Bronchial smooth muscle cell (primary cell): ENCODE measurements at places on chromosomes 3 and 15. TPM values are rescaled to one million over a fixed set of nuclear protein-coding genes. Genes with fewer than 3 reads are reported as not detected.

The STAG1 gene
- 40.7 and 41.0 TPM in 2 replicates for total RNA-seq

The AP2M1 gene
- total RNA-seq, result 624 and 646 TPM in 2 replicates

The RBP2 gene
- total RNA-seq, result not detected in 2 replicates

The CPLX3 gene
- total RNA-seq, result under 0.01 TPM in 1 of 2 replicates, not detected in the other

The SPATA12 gene
- under 0.01 TPM in 1 of 2 replicates, not detected in the other for total RNA-seq

The XCR1 gene
- under 0.01 TPM in 1 of 2 replicates, not detected in the other for total RNA-seq

The SRGAP3 gene
- 6.0 and 9.8 TPM in 2 replicates for total RNA-seq

The GLDN gene
- total RNA-seq, result 47.8 and 90.2 TPM in 2 replicates

The ISY1 gene
- total RNA-seq, result 38.0 and 40.4 TPM in 2 replicates

The PPM1M gene
- total RNA-seq, result 27.0 and 38.6 TPM in 2 replicates

The ASB14 gene
- total RNA-seq, result 0.17 TPM in 1 of 2 replicates, not detected in the other

The ANKRD34C gene
- total RNA-seq, result not detected in 2 replicates

The ANKRD63 gene
- total RNA-seq, result not detected in 2 replicates

The AHSG gene
- not detected in 2 replicates for total RNA-seq

The CYFIP1 gene
- 67.8 and 69.3 TPM in 2 replicates for total RNA-seq

The CLRN1 gene
- not detected in 2 replicates for total RNA-seq

The TMC3 gene
- under 0.01 TPM in 1 of 2 replicates, not detected in the other for total RNA-seq

The SLC12A1 gene
- total RNA-seq, result under 0.01 TPM in 1 of 2 replicates, not detected in the other

The GOLGA6A gene
- under 0.01 TPM in 2 replicates for total RNA-seq

The SGO1 gene
- 0.17 and 1.1 TPM in 2 replicates for total RNA-seq

The SPG21 gene
- total RNA-seq, result 64.9 and 69.7 TPM in 2 replicates

The BAHD1 gene
- 3.5 and 5.2 TPM in 2 replicates for total RNA-seq

The CPOX gene
- 15.2 and 20.5 TPM in 2 replicates for total RNA-seq

The LXN gene
- 269 and 374 TPM in 2 replicates for total RNA-seq

The ACAN gene
- under 0.01 and 0.09 TPM in 2 replicates for total RNA-seq

The FMN1 gene
- total RNA-seq, result 2.8 and 26.4 TPM in 2 replicates

The ABCF3 gene
- 57.1 and 68.0 TPM in 2 replicates for total RNA-seq

The RTP1 gene
- total RNA-seq, result not detected in 2 replicates

The CYP1A1 gene
- 0.09 and 0.32 TPM in 2 replicates for total RNA-seq

The OXSM gene
- 8.8 and 9.0 TPM in 2 replicates for total RNA-seq

The ARNT2 gene
- total RNA-seq, result 1.3 and 3.9 TPM in 2 replicates

The CNTN6 gene
- total RNA-seq, result not detected in 2 replicates

The UBP1 gene
- 25.8 and 33.6 TPM in 2 replicates for total RNA-seq

The DHX30 gene
- 34.7 and 42.3 TPM in 2 replicates for total RNA-seq

The WNT7A gene
- not detected in 2 replicates for total RNA-seq

The DPPA2 gene
- total RNA-seq, result not detected in 2 replicates

The SAMMSON gene
- total RNA-seq, result not detected in 2 replicates

The GOLGA8K gene
- 0.16 and 0.17 TPM in 2 replicates for total RNA-seq

The ZKSCAN7 gene
- total RNA-seq, result 5.8 and 6.2 TPM in 2 replicates

The XYLB gene
- total RNA-seq, result 3.6 and 5.8 TPM in 2 replicates

The PLA2G4E gene
- total RNA-seq, result not detected in 2 replicates

The CPA3 gene
- total RNA-seq, result not detected in 2 replicates

The FBXW12 gene
- total RNA-seq, result not detected in 2 replicates

The CPN2 gene
- total RNA-seq, result not detected in 2 replicates
